Cortex of kidney (tissue), 1 donor: ENCODE measurements at places on chromosomes 7 and 10.

- DNase-seq = no peak
Observed at GRCh38 chr7:42932811-42933591, 825 bp downstream of the MRPL32 start.

DNA sequence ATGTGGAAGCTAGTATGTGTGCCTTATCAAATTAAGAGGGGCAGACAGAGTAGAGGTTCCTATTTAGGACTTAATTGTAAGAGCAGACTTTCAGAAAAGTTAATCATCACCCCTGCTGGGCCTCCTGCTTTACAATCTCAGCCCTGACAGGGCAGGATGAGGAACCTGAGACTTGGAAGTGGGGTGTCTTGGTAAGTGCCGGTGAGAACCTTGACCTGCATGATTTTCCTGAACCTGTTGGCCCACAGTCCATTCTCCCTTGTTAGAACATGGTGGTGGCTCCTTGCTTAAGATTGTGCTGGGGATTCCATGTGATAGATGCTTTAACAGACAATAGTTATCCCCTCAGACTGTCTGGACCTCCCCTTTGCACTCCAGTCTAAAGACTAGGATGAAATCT is 141.7 kb upstream of the TMEM72 start:
- no peak for DNase-seq

DNA sequence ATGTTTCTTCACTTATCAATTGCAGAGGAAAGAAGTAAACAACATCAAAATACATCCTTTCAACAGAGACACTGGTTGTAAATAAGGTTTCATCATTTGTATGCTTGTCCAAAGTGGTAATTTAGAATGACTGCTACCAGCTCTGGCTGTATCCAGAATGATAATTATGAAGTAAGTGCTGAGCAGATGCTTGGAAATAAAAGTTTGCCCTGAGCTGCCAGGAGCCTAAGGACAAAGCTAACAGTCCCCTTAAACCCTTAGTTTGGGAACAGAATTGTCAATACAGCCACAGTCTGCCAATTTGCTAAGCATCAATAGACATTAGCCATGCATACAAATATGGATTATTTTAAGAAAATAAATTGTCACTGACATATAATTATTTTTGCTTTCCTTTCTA is 147.0 kb upstream of the SLC13A1 start:
- DNase-seq = no peak

DNA sequence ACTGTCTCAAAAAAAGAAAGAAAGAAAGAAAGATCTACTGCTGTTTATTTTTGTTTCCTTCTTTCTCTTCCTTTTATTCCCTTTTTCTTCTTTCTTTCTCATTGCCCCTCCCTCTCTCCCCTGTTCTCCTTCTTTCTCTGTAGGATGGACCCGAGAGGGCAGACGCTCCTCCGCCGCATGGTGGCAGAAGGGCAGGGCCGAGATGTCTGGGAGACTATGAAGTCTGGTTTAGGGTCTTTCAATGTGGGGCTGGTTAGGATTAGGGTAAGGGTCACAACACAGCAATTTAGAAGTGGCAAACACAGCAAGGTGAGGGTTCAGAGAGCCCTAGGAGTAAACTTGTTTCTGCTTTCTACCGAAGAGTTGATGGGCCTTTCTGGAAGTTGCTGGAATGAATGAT is 45.7 kb upstream of the RASGEF1A start:
- no peak for DNase-seq

- DNase-seq = no peak
Observed at GRCh38 chr10:43671659-43672531, 23.2 kb upstream of the ZNF32 start.

GRCh38 chr7:127392182-127392565 is 334 bp downstream of the ZNF800 start:
- peak; percentile 13 for DNase-seq

GRCh38 chr10:6300106-6300783 is 97.5 kb downstream of the PFKFB3 start:
- no peak for DNase-seq

- no peak for DNase-seq
Observed at GRCh38 chr10:43043773-43044447, 33.0 kb upstream of the RET start.

DNA sequence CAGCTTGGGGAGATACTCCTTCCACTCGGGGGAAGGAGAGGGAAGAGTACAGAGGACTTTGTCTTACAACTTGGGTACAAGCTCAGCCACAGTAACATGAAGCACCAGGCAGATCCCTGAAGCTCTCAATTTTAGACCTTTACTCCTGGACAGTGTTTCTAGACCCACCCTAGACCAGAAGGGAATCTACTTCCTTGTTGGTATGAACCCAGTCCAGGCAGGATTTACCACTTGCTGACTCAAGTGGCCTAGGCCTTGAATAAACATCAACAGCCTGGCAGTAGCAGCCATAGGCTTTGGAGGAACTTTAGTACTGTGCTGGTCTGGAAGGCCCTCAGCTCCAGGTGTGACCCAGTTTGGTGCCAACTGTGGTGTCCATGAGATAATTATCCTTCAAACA is 173.1 kb downstream of the ADRA2A start:
- DNase-seq = no peak

GRCh38 chr10:11631890-11632587 is 20.6 kb upstream of the USP6NL start:
- DNase-seq = no peak

GRCh38 chr10:130491011-130491692 is 355.0 kb downstream of the GLRX3 start:
- DNase-seq = no peak

- no peak for DNase-seq
Observed at GRCh38 chr10:7610651-7611389, 55.9 kb downstream of the ITIH5 start.

- no peak for DNase-seq
Observed at GRCh38 chr10:36017137-36017536, 375.0 kb upstream of the FZD8 start.

GRCh38 chr7:8135417-8135816 is 126.5 kb downstream of the ICA1 start:
- no peak for DNase-seq
